Trophoblast cell (in vitro differentiated cells and primary cell): ENCODE measurements at places on chromosomes 6 and 20.

- DNase-seq: no peak
Measured at GRCh38 chr20:31842471-31843157, 2.8 kb downstream of the FOXS1 start.

DNA sequence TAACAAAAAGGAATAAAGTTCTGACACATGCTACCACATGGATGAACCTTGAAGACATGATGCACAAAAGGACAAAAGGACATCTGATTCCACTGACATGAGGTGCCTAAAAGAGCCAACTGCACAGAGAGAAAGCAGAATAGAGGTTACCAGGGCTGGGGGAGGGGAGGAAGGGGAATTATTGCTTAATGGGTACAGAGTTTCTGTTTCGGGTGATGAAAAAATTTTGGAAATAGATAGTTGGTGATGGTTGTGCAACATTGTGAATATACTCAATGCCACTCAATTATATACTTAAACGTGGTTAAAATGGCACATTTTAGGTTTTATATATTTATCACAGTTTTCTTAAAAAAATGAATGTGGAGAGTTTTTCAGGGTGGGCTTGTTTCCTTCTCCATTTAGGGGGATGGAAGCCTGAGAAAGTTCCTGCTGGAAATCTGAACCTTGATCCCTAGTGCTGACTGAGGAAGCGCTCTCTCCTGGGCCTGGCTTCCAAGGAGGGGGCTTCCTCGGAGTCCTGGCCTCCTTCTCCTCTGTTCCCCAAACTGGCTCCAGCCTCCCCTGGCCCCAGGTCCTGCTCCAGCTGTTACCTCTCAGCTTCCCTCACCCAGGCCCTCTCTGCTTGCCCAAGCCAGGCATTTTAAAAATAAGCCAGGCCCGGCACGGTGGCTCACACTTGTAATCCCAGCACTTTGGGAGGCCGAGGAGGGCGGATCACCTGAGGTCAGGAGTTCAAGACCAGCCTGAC lies 79.2 kb downstream of the NOL4L start:
- no peak for DNase-seq

DNA sequence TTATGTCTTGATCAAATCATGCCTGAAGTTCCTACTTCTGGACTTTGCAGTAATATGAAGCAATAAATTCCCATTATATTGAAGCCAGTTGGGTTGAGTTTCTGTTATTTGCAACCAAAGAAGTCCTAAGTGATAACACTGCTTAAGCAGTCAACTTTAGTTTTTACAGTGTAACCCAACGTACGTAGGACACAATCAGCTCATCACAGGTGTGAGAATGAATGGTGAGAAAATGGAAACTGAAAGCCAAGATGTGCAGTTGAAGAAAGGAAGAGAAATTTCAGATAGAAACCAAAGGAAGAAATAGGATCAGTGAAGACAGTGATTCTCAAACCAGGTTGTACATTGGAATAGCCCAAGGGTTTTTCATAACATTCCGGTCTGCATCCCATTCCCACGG lies 211.4 kb upstream of the ZFP64 start:
- DNase-seq: no peak

DNA sequence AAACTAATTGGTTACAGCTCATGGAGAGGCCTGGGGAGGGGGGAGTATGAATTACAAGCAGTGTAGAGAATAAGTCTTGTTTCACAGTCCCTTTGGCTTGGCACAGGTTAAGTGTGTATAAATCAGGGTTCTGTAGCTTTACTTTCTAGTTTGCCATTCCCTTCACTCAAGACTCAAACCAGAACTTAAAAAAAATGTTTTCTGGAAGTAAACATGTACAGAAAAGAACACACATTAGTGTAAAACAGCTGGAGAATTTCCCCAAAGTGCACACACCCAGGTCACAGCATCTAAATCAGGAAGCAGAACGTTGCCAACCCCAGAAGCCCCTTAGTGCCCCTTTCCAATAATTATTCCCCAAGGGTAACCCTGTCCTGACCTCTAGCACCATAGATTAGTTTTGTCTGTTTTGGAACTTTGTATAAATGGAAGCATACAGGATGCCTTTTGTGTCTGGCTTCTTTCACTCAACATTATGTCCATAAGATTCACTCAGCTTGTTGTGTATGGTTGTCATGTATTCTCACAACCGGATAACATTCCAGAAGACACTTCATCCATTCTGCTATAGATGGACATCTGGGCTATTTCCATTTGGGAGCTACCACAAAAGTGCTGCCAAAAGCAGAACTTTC lies 33.7 kb upstream of the SCUBE3 start:
- DNase-seq: no peak
